T follicular helper cell (primary cell): ENCODE measurements at places on chromosomes 2 and 18.
A peak's percentile ranks its signal among the peaks of the same experiment; 100 is the strongest.

DNA sequence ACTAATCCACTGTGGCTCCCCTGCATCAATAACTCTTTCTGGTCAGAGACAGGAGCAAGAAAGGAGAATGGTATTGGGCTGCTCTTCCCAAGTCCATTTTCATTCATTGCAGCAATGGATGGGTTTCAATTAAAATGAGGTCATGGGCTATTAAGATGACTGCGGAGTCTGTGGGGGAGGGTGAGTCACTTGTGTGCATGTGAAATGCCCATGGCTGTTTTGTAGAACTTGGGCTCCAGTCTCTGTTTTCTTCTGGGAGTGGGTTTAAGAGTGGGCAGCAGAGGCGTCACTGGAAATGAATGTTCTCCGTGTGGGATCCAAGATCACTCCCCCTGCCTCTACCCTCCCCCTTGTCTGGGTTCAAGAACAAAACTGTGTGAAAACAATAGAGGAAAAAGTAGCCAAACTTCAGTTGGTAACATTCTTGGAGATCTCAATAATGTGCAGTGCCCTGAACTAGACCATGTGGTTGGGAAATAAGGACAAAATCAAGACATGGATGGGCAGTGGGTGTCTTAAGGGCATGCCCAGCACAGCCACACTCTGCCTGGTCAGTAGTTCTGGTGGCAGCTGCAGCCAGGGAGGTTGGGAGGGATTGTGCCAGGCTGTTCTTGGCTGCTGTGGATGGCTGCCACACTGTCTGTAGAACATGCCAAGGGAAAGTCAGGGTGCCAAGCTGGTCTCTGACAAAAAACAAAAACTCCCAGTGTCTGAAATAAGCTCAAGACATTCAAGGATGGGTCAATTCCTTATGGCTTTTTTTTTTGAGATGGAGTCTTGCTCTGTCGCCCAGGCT is 68.2 kb upstream of the CXCR4 start:
- DNase-seq = no peak

DNA sequence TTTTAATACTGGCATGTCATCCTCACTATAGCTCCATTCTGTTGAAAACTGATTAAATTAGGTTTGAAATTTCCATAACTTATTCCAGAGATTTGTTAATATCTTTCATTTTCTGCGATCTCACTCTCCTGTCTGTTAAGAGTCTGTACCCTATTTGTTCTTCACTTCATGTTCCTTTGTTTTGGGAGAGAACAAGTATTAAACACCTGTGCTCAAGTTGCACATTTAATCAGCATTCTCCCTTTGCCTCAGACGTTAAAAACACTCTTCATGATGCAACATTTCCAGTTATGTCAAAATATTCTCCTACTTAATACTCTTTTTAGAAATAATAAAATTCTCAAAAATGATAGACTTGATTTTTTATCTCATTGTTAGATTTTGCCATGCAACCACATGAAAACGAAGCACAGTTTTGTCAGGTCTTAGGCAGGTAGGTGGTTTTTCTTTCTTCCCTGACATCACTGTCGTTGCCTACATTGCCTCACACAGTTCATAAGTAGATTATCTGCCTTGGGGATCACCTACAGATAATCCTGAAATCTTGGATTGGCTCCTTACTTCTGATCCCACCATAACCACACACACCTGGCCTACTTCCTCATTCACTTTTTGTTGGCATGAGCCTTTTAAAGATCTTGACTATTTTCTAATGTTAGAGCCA is 109.9 kb downstream of the GAREM1 start:
- no peak for DNase-seq

GRCh38 chr18:10142496-10143160 is 228.8 kb downstream of the VAPA start:
- DNase-seq = no peak

GRCh38 chr2:15559379-15560139 is 1.6 kb downstream of the NBAS start:
- no peak for DNase-seq

GRCh38 chr2:31729442-31730092 is 148.8 kb upstream of the SRD5A2 start:
- no peak for DNase-seq

- no peak for DNase-seq
Measured at GRCh38 chr2:239168575-239168974, 232.2 kb downstream of the HDAC4 start.

- DNase-seq = no peak
Measured at GRCh38 chr18:41858761-41859555, 96.1 kb upstream of the PIK3C3 start.

GRCh38 chr18:70382017-70382416 is 93.2 kb downstream of the SOCS6 start:
- DNase-seq = no peak

GRCh38 chr18:9737472-9738121 is 29.5 kb downstream of the RAB31 start:
- no peak for DNase-seq

GRCh38 chr2:239854596-239854995 is 170.5 kb downstream of the NDUFA10 start:
- DNase-seq = no peak

GRCh38 chr2:200146501-200146900 is 160.0 kb upstream of the SPATS2L start:
- no peak for DNase-seq

DNA sequence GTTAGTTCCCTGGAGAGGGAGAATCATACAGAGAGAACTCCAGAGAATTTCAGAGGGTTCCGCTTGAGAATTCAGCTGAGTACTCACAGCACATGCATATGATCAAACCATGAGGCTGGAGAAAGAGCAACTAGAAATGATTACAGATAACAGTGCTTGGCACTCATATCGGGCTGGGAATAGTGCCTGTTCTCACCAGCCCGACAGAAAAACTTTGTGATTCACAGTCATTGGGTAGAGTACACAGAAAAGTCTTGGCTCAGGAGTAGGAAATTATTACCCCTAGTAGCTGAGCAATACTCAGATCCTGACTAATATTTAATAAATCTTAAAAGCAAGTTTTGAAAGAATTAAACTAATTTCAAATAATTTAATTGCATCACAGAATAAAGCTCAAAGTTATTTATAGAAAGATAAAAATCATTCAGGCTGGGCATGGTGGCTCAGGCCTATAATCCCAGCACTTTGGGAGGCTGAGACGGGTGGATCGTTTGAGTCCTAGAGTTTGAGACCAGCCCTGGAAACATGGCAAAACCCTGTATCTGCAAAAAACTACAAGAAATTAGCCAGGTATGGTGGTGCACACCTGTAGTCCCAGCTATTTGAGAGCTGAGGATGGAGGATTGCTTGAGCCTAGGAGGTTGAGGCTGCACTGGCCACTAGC is 6.8 kb downstream of the WDPCP start:
- DNase-seq = no peak

GRCh38 chr2:230681171-230681545 is 31.5 kb upstream of the CAB39 start:
- no peak for DNase-seq

DNA sequence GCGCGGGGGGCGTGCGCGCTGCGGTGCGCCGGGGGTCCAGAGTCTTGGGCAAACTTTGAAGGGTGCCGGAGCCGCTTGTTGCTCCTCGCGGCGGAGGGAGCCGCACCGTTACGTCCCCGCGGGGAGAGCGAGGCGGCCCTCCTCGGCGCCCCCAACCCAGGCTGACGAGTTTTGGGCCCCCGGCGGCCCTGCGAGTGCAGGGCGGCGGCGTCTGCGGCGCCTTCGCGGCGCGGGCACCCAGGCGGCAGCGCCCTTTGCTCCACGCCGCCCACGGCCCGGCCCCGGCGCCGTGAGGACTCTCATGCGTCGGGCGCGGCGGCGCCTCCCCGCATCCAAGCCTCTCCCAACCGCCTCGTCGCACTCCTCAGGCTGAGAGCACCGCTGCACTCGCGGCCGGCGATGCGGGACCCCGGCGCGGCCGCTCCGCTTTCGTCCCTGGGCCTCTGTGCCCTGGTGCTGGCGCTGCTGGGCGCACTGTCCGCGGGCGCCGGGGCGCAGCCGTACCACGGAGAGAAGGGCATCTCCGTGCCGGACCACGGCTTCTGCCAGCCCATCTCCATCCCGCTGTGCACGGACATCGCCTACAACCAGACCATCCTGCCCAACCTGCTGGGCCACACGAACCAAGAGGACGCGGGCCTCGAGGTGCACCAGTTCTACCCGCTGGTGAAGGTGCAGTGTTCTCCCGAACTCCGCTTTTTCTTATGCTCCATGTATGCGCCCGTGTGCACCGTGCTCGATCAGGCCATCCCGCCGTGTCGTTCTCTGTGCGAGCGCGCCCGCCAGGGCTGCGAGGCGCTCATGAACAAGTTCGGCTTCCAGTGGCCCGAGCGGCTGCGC is 814 bp downstream of the FZD7 start:
- peak; percentile 10 for DNase-seq

GRCh38 chr2:114011713-114012112 is 121.8 kb downstream of the ACTR3 start:
- no peak for DNase-seq

- no peak for DNase-seq
Measured at GRCh38 chr2:121491518-121491917, 39.2 kb upstream of the RNU4ATAC start.

DNA sequence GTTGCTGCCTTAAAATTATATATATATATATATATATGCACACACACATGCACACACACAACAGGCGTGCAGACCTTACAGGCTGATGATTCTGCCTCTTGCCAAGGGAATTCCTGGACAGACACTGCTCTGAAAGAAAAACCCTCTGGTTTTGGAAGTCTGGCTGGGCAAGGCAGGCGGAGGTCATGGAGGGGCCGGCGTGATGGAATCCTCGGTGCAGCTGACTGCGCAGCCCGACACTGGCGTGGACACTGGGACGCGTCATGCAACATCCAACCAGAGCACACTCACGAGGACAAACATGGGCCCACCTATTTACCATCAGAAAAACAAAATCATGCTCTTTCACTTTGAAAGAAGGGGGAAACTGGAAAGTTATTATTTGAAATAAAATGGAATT is 235.3 kb downstream of the ZNF516 start:
- DNase-seq = no peak

DNA sequence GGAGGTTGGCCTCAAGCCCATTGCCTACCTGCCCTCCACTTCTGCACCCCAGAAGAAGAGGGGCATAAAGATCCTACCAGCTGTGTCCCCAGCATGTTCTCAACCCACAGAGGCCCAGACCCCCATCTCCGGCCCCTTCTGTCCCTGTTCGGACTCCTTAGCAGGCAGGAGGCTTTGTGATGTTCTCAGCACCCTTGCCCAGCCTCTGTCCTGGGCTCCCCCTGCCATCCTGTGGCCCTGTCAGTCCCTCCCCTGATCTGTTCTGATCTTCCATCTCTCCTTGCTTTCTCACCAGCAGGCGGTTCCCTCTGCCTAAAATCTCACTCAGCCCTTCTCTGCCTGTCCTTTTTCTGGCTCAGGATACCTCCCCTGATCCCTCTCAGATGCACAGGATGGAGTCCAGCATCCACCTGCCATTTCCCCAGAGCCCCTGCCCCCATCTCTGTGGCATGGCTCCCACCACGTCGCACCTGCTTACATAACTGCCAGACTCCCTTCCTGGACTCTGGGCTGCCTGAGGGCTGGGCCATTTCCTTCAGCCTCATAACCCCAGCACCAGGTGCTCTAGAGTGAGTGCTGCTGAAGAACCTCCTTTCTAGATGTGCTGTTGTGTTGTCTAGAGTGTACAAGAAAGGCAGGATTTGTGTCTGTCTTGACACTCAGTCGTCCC is 134.0 kb downstream of the CTIF start:
- no peak for DNase-seq

- DNase-seq = no peak
Measured at GRCh38 chr18:57048351-57048750, 98.5 kb upstream of the BOD1L2 start.

GRCh38 chr2:146873646-146874259 is 971.1 kb upstream of the ACVR2A start:
- DNase-seq = no peak

- DNase-seq = no peak
Measured at GRCh38 chr2:70664525-70664924, 103.5 kb downstream of the ADD2 start.

DNA sequence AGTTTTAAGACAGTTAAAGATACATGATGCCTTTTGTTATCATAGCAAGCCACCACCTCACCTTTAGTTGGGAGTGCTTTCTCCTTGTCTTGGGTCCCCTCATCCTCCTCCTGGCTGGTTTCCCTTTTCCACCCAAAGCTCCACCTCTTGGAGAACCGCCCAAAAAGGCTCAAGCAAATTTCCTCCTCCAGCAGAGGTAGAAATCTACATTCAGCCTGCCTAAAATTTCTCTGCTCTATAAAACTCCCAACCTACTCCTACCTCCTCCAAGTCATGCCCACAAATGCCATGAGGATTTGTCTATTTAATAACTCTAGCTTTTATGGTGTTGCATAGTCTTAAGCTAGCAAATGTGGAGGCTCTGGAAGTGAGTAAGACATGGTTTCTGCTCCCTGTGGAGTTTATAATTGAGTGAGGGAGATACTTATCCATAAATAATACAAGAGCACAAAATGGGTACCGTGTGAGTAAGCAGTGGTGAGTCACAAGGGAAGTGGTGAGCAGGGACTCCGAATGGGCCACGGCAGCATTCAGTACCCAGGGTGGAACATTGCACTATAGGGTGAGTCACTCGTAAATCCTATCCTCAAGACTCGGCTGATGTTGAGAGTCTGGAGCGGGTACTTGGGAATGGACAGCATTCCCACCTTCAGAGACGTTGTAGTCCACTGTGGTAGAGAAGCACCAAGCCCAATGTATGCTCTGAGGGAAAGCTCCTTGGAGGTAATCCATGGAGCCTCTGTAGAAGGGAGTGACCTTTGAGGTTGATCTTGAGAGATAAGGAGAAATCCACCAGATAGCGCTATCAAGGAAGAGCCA is 146.3 kb downstream of the RTN4 start:
- DNase-seq = peak; percentile 4

GRCh38 chr2:120650022-120650644 is 85.5 kb upstream of the GLI2 start:
- DNase-seq = no peak

DNA sequence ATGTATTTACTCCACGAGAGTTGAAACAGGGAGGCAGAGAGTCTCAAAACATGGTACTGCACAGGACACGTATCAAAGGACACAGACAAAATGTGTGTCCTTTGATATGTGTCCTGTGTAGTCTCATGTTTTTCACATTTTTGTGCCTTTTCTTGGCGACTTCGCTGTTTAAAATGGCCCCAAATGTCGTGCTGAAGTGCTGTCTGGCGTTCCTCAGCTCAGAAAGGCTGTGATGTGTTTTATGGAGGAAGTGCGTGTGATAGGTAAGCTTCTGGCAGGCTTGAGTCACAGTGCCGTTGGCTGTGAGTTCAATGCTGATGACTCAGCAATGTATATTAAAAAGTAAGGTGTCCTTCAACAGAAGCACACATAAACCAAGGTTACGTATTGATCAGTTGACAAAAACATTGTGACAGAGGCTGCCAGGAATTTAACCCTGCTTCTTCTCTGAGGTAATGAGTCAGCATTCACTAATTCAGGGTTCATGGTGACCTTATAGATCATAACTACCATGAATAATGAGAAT is 78.2 kb downstream of the DYSF start:
- DNase-seq = no peak

- DNase-seq = no peak
Measured at GRCh38 chr2:122249673-122250072, 494.2 kb downstream of the TSN start.

GRCh38 chr18:70411876-70412435 is 123.1 kb downstream of the SOCS6 start:
- no peak for DNase-seq

- no peak for DNase-seq
Measured at GRCh38 chr2:236679884-236680860, 110.5 kb downstream of the ACKR3 start.

- no peak for DNase-seq
Measured at GRCh38 chr2:64119369-64119768, 24.9 kb downstream of the PELI1 start.

- DNase-seq = no peak
Measured at GRCh38 chr2:119283873-119284331, 60.3 kb downstream of the STEAP3 start.

GRCh38 chr18:54931152-54931551 is 28.1 kb downstream of the CCDC68 start:
- no peak for DNase-seq
